ENCODE measurements at places on chromosomes 7 and 10. TPM values are rescaled to one million over a fixed set of nuclear protein-coding genes. Genes with fewer than 3 reads are reported as not detected.

DNA sequence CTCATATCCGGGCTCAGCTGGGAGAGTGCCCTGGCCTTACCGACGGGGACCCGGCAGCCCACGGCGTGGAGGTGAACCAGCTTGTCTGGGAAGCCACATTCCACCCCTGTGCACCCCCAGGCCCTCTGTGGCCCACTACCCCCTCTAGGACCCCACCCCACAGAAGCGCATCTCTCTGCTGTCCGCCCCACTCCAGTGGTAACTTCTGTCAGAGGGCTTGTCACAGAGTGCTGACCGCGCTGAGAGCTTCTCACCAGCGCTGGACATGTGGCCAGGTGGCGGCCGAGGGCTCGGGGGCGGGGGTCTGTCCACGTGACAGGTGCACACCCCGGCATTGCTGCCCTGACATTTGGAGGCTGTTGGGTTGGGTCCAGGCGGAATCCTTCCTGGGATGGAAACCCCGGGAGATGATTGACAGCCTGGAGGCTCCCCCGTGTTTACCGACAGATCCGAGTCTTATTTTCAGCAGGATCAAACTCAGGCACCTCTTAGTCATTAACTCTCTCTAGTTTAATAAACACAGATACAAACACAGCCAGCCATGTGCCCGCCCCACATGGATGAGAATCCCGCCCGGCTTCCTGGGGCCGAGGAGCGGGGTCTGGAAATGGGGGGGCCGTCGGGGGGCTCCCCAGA is 5.1 kb downstream of the ELFN1 start:
- no peaks in the 10 kb centered on the region for H3K36me3 ChIP-seq
- peaks cover 33% of the 10 kb centered on the region for H3K27me3 ChIP-seq
- H3K4me1 ChIP-seq = no peaks in the 10 kb centered on the region
- no peak overlapping the region for H3K27ac ChIP-seq
- no peak overlapping the region for H3K4me3 ChIP-seq

DNA sequence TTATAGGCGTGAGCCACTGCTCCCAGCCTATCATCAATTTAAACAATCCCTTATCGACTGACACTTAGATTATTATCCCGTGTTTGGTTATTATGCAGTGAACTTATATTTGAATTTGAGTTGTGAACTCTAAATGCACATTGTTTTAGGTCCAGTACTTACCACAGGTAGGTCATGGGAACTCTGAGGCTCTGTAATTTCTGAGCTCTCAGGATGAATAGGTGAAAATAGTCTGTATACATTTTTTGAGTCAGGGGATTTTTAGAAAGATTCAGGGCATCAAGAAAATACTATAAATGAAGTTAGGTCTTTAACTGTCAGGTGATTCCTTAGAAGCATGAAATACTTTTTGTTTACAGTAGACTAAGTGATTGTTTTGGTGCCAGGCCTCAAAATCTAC is 8.8 kb downstream of the CCDC136 start:
- DNase-seq = no peak
- peaks cover 20% of the 10 kb centered on the region for H3K36me3 ChIP-seq
- H3K4me1 ChIP-seq = peaks cover 3% of the 10 kb centered on the region
- no peaks in the 10 kb centered on the region for H3K27me3 ChIP-seq
- no peak overlapping the region for H3K4me3 ChIP-seq

- DNase-seq = peak; percentile 35
- peaks cover 9% of the 10 kb centered on the region for H3K4me1 ChIP-seq
- H3K4me3 ChIP-seq = no peak overlapping the region
- H3K27ac ChIP-seq = peak overlapping the region; percentile 87
- H3K36me3 ChIP-seq = no peaks in the 10 kb centered on the region
- no peaks in the 10 kb centered on the region for H3K27me3 ChIP-seq
Observed at GRCh38 chr7:39621784-39622411, 1.5 kb upstream of the RALA start.

- no peak overlapping the region for H3K27ac ChIP-seq
- no peaks in the 10 kb centered on the region for H3K27me3 ChIP-seq
- H3K4me3 ChIP-seq = no peak overlapping the region
- H3K36me3 ChIP-seq = no peaks in the 10 kb centered on the region
- peak; percentile 18 for DNase-seq
Observed at GRCh38 chr7:73941836-73942551, 81.0 kb downstream of the TMEM270 start.

- H3K27ac ChIP-seq = peak overlapping the region; percentile 90
- H3K27me3 ChIP-seq = no peaks in the 10 kb centered on the region
- H3K36me3 ChIP-seq = no peaks in the 10 kb centered on the region
- no peak for DNase-seq
Observed at GRCh38 chr7:148698007-148698396, 701 bp upstream of the CUL1 start.

GRCh38 chr7:127628445-127628844 is 10.5 kb upstream of the PAX4 start:
- no peaks in the 10 kb centered on the region for H3K36me3 ChIP-seq
- DNase-seq = no peak
- peaks cover 4% of the 10 kb centered on the region for H3K27me3 ChIP-seq
- peaks cover 6% of the 10 kb centered on the region for H3K4me1 ChIP-seq
- H3K4me3 ChIP-seq = no peak overlapping the region
- no peak overlapping the region for H3K27ac ChIP-seq

DNA sequence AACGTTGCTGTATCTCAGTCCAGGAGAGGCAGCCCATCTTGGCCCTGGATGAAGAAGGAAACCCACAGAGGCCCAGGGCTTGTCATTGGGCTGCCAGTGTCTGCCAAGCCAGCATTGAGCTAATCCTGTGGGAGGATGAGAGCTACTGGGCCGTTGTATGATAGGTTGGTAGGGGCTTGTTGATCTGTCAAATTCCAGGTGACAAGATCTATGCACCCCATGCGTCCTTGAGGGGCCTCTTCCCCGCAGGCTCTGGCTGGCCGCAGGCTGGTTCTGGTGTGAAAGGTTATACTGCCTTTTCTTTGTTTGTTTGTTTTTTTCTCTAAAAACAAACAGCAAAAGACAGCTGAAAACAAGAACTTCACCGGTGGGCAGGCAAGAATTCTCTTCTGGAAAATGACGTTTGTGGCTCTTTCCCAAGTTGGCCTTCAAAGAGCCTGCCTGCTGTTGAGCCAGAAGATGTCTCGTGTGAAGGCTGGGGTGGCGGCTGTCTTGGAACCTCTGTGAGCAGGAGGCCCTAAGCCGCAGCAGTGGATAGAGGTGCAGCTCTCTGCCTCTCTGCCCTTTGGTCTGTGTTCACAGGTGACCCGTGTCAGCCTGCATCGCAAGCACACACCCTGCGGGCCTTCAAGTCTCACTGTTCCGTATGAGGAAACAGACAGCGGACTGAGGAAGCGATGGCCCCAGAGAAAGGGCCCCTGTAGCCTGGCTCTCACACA is 23.3 kb downstream of the CYP17A1 start:
- H3K4me3 ChIP-seq = no peak overlapping the region
- no peaks in the 10 kb centered on the region for H3K27me3 ChIP-seq
- H3K27ac ChIP-seq = no peak overlapping the region
- peak; percentile 37 for DNase-seq
- H3K36me3 ChIP-seq = peaks cover 43% of the 10 kb centered on the region
- peaks cover 27% of the 10 kb centered on the region for H3K4me1 ChIP-seq

DNA sequence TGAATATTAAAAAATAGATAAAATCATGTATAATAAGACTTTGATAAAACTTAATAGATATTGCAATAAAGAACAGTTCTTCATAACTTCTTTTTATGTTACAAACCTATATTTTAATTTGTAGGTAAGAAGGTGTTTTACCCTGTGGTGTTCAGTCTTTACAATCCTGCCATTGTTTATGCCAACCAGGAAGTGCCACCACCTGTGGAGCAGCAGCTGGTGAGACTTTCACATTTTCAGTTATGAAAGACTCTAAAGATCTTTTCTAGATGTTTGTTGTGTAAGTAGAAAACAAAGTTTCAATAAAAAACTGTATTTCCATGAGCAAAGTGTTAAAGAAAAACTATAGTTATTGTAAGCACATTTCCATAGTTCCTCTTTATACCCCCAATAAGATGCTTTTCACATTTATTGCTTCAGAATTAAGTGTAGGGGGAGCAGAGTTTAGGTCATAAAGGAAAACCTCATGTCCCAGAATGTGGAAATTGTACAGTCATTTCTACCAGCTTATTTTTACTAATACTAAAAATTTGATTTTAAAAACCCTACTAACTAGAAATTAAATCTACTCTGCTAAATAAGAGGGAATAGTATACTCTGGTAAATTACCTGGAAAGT is 28.7 kb downstream of the CSGALNACT2 start:
- H3K27me3 ChIP-seq = no peaks in the 10 kb centered on the region
- no peak overlapping the region for H3K27ac ChIP-seq
- peaks cover 21% of the 10 kb centered on the region for H3K36me3 ChIP-seq
- no peak overlapping the region for H3K4me3 ChIP-seq
- H3K4me1 ChIP-seq = peaks cover 2% of the 10 kb centered on the region

GRCh38 chr10:49597426-49598163 is 12.5 kb upstream of the SLC18A3 start:
- H3K4me3 ChIP-seq = no peak overlapping the region
- no peak for DNase-seq
- H3K27ac ChIP-seq = no peak overlapping the region
- no peaks in the 10 kb centered on the region for H3K36me3 ChIP-seq
- H3K27me3 ChIP-seq = peaks cover 22% of the 10 kb centered on the region
- peaks cover 2% of the 10 kb centered on the region for H3K4me1 ChIP-seq

DNA sequence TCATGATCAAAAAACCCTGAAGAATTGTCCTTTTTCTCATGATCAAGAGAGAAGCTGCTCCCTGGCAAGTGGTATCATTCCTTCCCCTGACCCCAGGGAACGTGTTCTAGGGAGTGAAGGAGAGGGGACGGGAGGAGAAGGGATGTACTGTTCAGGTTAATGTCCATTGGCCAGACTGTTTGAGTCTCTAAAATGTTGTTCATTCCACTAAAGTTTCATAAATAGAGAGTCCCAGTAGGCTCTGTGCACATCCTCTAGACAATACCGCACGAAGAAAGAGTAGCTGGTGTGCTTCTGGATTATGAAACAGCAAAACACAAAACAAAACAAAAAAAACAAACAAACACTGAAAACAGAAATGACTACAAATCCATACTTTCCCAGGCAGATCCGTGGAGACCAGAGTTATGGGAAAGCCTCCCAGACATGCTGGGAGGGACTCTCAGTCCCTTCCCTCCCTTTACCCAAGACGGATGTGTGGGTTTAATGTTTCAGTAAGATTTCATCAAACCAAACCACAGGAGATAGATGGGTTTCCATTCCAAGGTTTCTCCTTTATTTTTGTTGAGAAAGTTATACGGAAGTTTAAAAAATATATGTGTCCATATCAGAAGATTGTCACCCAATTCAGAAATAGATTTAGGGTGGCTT is 66.5 kb upstream of the TNS3 start:
- H3K27ac ChIP-seq = no peak overlapping the region
- no peaks in the 10 kb centered on the region for H3K27me3 ChIP-seq
- peak; percentile 85 for DNase-seq
- peaks cover 29% of the 10 kb centered on the region for H3K4me1 ChIP-seq
- no peaks in the 10 kb centered on the region for H3K36me3 ChIP-seq
- H3K4me3 ChIP-seq = no peak overlapping the region

DNA sequence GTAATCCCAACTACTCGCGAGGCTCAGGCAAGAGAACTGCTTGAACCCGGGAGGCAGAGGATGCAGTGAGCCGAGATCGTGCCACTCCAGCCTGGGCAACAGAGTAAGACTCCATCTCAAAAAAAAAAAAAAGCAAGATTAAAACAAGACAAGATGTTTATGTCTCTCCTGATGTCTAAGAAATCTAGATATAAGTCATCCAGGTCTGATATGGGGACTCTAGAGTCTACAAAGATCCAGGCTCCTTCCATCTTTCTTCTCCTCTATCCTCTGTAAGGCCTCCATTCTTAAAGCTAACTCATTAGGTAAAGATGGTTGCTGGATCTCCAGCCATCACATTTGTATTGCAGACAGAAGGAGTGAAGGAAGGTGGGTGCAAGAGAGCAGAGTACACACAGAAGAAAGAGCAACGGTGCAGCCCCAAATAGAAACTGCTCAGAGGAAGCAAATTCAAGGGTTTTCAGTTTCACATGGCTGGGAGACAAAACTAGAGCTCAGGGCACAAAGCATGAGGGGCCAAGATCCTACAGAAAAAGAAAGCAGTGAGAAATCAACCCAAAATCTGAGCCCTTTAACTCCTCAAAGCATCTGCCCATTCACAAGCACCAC is 57.6 kb downstream of the USP6NL start:
- H3K36me3 ChIP-seq = no peaks in the 10 kb centered on the region
- H3K27me3 ChIP-seq = no peaks in the 10 kb centered on the region
- DNase-seq = no peak

DNA sequence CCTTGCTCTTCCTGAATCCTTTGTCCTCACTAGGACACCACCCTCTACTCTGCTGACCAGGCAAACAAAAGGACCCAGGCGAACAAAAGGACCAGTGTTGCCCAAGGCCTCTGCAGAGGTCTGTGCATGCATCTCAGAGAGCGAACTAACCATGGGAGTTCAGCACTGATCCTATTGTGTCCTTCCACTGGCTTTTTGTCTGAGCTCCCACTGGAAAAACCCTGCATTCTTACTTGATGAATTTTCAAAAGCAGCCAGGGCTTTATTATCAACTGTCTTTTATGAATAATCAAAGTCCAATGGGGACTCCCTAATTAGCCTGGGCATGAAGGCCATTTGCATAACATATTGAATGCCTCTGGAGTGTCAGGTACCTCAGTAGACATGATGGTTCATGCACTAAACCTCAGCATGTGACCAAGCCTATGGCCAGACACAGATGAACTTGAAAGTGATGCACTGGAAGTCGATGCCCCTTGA is 140.6 kb downstream of the KCNMA1 start:
- peak; percentile 63 for DNase-seq
- no peaks in the 10 kb centered on the region for H3K36me3 ChIP-seq
- H3K4me3 ChIP-seq = no peak overlapping the region
- no peaks in the 10 kb centered on the region for H3K27me3 ChIP-seq
- H3K27ac ChIP-seq = no peak overlapping the region

DNA sequence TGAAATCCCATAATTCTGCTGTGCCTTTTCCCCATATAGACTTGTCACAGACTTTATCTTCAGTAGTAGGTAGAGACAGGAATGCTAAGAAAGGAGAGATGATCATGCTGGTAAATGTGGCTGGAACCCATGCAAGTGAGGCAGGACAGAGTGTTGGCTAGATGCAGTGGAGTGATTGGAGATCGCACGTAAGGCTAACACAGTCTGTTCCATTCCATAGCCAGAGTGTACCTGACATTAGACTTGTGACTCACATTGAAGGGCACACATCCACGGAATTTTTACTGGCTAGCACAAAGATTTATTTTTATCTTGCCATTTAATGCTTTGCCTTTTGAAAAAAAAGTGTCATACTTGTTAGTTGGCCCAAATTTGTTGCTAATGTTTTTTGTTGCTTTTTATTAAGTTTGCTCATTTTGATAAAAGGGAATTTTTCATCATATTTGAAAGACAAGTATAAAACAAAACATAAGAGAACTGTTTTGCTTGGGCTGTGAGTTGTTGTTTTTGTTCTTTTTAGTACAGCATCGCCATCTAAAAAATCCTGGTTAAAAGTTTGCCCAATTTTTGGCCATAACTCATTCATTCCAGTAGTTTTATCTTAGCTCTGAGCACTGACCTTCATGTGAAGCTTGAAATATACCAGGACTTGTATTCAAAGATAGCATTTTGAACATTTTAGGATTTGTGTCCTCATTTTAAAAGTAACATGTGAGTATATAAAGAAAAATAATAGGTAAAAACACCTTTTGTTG is 81.0 kb downstream of the CPED1 start:
- no peak overlapping the region for H3K4me3 ChIP-seq
- no peaks in the 10 kb centered on the region for H3K36me3 ChIP-seq
- peak; percentile 41 for DNase-seq
- H3K27ac ChIP-seq = no peak overlapping the region
- H3K27me3 ChIP-seq = no peaks in the 10 kb centered on the region

SUFU gene
- total RNA-seq = 2.2 TPM

BICC1 gene
- 38.9 TPM for total RNA-seq

IGF2BP3 gene
- total RNA-seq = 94.2 TPM

LRRN3 gene
- total RNA-seq = 15.2 TPM

PIP gene
- total RNA-seq = not detected

KEL gene
- total RNA-seq = not detected

TUBAL3 gene
- total RNA-seq = not detected

TFPI2 gene
- total RNA-seq = 48.9 TPM

SLC26A3 gene
- total RNA-seq = not detected

All from IMR-90 (cell line).